GDM1 (cell line): ENCODE measurements at places on chromosomes 16 and 17.

DNA sequence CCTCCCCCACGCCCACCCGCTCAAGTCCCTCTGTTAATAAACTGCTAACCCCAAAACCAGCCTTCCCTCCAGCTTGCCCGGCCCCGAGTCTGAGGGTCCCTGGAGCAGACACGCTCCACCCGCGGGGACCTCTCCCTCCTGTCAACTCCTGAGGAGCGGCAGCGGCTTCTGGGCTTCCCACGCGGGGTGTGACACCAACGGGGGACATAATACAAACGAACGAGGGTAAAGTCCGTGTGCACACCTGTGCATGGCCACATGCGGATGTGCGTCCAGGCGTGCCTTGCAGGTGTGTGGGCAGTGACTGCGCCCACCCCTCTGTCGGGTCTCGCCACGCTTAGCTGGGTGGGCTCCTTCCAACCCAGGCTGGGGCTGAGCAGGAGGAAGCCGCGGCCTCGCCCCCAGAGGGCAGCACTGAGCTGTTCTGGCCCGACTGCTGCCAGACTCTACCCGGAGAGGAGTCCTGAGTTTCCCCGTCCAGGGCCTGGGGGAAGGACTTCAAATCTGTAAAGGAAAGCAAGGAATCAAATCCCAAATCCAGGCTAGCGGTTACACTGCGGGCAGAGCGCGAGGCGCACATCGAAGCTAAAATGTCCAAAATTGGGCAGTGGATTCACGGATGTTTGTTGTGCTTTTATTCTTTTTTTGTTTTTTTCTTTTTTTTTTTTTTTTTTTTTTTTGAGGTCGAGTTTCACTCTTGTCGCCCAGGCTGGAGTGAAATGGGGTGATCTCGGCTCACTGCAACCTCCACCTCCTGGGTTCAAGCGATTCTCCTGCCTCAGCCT, 24.2 kb upstream of the KRT17 start:
- peak; percentile 73 for DNase-seq

- DNase-seq: no peak
These were observed 221.4 kb downstream of the CDH8 start for GRCh38 chr16:61814726-61815347.

DNA sequence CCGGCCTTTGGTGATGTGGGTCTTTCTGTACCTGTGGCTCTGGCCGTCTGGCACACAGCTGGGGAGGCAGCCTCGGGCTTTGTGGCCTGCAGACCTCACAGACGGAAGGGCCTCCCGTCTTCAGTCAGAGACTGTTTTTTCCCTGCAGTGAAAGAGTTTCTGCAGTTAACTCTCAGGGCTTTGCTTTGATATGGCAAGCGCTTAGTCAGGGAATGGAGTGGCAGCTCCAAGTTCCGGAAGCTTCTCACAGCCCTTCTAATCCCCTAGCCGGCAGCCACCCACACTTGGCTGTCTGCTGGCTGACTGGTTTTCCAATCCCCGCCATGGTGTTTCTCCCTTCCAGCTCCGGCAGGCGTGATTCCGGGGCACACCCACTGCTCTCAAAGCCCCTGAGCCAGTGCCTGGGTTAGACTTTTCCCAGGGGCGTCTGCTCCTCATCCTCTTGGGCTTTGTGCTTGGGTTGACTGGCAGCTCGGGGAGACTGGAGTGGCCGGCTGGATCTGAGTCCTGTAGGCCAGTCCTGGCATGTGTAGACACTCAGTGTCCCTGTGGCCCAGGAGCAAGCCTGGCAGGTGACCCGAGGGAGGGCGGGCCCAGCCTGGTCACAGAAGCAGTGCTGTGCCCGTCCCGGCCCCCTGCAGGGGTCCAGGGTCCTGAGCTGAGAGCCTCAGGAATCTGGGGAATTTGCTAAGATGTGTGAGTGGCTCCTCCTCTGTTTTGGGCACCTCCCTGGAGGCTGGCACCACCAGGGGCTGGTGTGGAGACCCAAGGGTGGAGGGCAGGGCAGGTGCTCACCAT, 29.9 kb downstream of the BAIAP2 start:
- DNase-seq: no peak

- no peak for DNase-seq
These were observed 21.8 kb upstream of the BCO1 start for GRCh38 chr16:81216706-81217105.

GRCh38 chr16:14377326-14377725, 252.7 kb downstream of the PARN start:
- DNase-seq: no peak
